ENCODE measurements at places on chromosomes 1 and 21. TPM values are rescaled to one million over a fixed set of nuclear protein-coding genes. Genes with fewer than 3 reads are reported as not detected.

The FCRL4 gene
- not detected for polyA plus RNA-seq

The ADAMTS5 gene
- 5.4 TPM for polyA plus RNA-seq

The DLGAP3 gene
- polyA plus RNA-seq, result not detected

The AMPD1 gene
- polyA plus RNA-seq, result not detected

The SYT2 gene
- 0.01 TPM for polyA plus RNA-seq

The CYP4A22 gene
- polyA plus RNA-seq, result not detected

The LHX8 gene
- polyA plus RNA-seq, result 0.05 TPM

The C1orf167 gene
- polyA plus RNA-seq, result 0.54 TPM

The C8B gene
- polyA plus RNA-seq, result not detected

The OR2L2 gene
- not detected for polyA plus RNA-seq

The ATP6V1G3 gene
- polyA plus RNA-seq, result not detected

The RBM11 gene
- polyA plus RNA-seq, result 0.26 TPM

The BRDT gene
- not detected for polyA plus RNA-seq

The CDC73 gene
- polyA plus RNA-seq, result 39.6 TPM

The PRR9 gene
- not detected for polyA plus RNA-seq

DNA sequence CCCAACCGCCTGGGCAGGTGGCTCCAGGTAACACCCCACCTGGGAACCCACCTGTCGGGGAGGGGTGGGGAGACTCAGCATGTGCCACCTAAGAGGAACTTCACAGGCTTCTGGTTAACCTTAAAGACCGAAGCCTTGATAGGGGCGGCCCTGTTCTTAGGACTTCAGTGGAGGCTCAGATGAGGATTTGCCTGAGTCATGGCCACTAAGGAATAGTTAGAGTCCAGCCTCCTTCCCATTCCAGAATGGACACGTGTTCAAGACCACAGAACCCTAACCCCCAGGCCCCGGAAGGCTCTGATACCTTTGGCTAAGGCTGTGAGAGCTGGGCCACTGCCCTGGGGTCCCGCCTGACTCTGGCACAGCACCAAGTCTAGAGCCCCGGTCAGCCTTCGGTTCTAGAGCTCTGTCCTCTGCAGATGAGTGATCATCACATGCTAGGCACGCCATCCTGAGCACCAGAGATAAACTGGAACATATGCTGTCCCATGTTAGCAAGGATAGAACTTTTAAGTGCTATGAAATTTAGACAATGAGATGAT lies 20.3 kb downstream of the PADI6 start:
- DNase-seq, result no peak

- DNase-seq, result no peak
Observed at GRCh38 chr1:22317231-22317919, 134.3 kb upstream of the ZBTB40 start.

GRCh38 chr1:240201931-240202330 lies 110.2 kb downstream of the FMN2 start:
- DNase-seq, result no peak

DNA sequence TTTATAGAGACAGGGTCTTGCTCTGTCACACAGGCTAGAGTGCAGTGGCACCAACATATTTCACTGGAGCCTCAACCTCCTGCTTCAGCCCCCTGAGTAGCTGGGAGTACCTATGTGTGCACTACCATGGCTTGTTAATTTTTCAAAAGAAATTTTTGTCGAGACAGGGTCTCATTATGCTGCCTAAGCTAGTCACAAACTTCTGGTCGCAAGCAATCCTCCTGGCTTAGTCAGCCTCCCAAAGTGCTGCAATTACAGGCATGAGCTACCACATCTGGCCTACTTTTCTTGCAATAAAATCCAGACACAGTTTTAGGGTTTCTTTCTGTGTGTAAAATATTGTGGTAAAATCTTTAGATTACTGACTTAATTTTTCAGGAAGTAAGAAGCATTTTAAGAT lies 27.9 kb upstream of the NTPCR start:
- peak; percentile 49 for DNase-seq

GRCh38 chr1:242842094-242842493 lies 317.6 kb upstream of the PLD5 start:
- DNase-seq, result no peak

- no peak for DNase-seq
Observed at GRCh38 chr1:87937831-87938395, 609.2 kb downstream of the LMO4 start.

GRCh38 chr1:37605806-37606474 lies 10.2 kb upstream of the GNL2 start:
- no peak for DNase-seq

- no peak for DNase-seq
Observed at GRCh38 chr1:116291024-116291423, 82.0 kb upstream of the ATP1A1 start.

DNA sequence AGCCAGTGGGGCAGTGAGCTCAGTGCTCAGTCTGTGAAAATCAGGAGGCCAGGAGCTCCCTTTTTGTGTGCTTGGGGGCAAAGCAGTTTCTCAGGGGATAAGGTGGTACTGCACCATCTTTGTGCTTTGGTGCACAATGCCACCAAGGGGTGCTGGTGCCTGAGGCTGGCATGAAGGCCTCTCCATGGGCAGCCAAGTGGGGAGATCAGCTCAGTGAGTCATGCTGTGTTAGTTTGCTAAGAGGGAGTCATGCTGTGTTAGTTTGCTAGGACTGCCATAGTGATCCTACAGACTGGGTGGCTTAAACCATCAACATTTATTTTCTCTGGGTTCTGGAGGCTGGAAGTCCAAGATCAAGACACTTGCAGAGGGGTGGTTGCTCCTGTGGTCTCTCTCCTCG lies 428.1 kb downstream of the PRDM2 start:
- DNase-seq, result no peak

DNA sequence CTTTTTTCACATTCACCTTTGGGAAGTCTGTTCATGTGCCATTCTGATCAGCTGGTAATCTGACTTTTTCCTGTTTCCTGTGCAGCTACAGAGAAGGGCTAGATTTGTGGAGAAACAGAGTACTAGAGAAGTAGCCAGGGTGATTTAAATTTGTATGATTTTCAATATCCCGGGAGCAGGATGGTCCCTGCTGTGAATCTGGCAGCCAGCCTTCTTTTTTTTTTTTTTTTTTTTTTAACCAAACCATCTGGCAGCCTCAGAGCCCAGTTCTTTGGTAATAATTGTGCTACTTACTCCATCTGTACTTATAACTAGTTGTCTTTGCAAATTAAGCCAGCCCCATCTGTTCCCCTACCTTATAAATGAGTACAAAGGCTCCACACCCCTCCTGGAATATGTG lies 248.6 kb upstream of the DEPDC1 start:
- DNase-seq, result no peak

GRCh38 chr1:43622471-43622870 lies 27.5 kb upstream of the KDM4A start:
- DNase-seq, result no peak

- no peak for DNase-seq
Observed at GRCh38 chr1:243268751-243269460, 13.1 kb downstream of the SDCCAG8 start.

DNA sequence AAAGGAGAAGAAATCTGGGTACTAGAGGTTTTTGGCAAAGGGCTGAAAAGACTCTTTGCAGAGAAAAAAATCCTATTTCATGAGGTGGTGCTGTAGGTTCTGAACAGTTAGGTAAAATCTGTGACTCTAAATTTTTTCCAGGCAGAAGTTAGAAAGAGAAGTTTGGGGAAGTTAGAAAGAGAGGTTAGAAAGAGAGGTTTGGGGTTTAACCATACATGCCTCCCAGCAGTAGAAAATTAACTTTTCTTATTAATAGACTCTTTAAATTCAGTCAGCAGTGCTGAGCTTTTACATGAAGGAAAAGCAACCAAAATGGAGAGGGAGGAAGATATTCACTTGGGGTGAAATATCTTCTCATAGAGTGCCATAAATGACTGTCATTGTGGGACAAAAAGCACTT lies 12.2 kb downstream of the AMY1C start:
- no peak for DNase-seq

- DNase-seq, result no peak
Observed at GRCh38 chr1:232617237-232617636, 12.7 kb downstream of the SIPA1L2 start.

DNA sequence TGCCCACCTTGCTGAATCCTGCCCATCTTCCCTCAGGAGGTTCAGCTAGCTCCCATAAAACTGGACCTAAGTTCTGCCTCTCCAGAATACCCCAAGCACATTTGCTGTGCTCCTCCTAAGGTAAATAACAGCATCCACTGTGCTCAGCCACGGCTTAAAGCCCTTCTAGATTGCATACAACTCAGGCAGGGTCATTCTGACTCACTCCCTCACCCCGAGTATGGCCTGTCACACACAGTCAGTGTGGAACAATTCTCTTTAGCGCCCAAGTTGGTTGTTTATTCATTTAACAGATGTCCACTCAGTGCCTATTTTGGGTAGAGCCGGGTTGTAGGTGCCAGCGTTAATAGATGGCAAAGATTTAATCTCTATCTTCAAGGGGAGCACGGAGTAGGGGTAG lies 147.5 kb upstream of the EDN2 start:
- DNase-seq, result no peak

GRCh38 chr1:240582953-240583352 lies 29.0 kb downstream of the GREM2 start:
- DNase-seq, result no peak

DNA sequence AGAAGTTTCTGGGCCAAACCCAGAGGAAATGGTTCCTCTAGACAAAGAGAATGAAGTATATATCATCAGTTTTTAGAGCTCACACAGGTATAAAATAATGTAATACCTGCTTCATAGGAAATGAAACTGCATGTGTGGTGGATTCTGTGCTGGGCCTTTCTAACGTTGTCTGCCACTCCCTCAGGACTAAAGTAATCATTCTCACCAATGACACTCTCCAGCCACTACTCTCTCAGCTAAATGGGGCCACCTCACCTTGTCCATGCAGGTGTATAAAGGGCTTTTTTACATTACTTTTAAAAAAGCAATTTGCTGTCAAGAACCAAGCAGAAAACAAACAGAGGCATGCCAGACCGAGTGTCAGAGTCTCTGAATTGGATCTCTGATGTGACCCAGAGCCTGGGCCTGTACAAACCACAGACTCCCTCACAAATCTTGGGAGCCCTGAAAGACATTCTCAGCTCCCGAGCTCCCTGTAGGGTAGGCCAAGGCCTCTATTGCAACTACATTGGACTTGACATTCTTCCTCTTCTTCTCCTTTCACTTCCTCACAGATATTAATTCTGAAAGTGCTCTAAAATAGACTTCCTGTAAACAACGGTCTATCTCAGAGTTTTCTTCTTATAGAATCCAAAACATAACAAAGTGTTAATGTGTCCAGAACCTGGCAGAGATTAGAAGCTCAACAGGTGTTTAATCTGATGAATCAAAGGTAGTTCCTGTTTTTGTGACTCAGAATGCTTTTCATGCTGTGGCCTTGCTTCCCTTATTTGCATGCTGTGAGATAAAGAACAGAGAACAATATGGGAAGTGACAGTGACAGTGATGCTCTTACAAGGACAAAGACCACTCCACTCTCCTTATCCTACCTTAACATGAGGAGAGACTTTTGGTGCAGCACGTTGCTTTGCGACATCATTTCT lies 8.6 kb downstream of the AIM2 start:
- DNase-seq, result no peak

GRCh38 chr21:32861866-32862265 lies 90.3 kb upstream of the PAXBP1 start:
- no peak for DNase-seq

GRCh38 chr1:110506541-110506940 lies 12.4 kb downstream of the KCNA10 start:
- DNase-seq, result no peak

- no peak for DNase-seq
Observed at GRCh38 chr1:1178794-1179331, 5.2 kb downstream of the TTLL10 start.

DNA sequence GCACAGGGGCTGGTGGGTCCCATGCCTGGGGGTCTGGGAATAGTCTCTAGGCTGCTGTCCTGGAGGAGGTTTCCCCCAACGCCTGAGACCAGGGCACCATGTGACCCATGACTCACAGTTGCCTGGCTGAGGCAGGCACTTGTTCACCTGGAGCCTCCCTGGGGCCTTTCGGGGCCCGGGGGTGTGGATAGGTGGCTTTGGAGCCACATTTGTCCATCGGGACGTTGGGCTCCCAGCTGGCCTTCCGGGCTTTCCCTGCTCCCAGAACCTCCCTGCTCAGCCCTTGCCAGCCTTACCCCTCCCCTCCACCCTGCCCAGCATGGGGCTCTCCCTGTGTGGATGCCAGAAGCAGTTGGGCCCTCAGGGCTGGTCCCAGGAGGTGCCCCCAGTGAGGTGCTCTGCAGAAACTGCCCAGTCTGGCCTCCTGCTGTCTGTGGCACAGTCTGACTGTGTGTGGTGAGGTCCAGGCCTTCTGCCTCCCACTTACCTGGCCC lies 14.2 kb downstream of the COL6A1 start:
- DNase-seq, result no peak

DNA sequence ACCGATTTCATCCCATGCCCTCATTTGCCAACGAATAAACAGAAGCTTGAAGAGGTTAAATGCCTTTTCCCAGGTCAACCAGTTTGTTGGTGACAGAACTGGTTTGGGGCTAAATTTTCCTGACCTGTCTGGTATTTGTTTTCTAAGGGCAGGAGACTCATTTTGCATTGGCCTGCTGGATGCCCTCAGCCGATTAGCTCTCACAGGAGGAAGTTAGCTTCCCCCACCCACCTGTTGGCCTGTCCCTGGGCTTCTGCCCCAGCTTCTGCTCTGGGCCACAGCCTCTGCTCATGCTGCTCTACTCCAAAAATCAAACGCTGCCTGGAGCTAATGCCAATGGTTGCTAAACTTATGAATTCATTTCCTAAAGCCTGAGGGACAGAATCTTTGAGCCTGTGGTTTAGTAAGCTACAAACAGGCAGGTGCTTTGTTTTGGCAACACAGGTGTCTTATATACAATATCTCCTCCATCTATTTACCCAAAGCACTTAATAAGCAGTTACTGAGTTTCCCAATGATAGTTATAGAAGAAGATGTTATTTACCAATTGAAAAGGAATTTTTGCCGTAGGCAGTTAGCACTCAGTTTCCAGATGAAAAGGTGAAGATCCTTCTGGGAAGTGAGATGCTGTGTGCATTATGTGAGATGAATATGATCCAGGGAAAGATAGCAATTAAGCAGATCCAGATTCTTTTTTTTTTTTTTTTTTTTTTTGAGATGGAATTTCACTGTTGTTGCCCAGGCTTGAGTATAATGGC lies 82.3 kb downstream of the TM2D1 start:
- DNase-seq, result no peak

- DNase-seq, result no peak
Observed at GRCh38 chr1:22883406-22883805, 89.3 kb downstream of the LACTBL1 start.

GRCh38 chr1:98382986-98383740 lies 278.4 kb upstream of the SNX7 start:
- no peak for DNase-seq

DNA sequence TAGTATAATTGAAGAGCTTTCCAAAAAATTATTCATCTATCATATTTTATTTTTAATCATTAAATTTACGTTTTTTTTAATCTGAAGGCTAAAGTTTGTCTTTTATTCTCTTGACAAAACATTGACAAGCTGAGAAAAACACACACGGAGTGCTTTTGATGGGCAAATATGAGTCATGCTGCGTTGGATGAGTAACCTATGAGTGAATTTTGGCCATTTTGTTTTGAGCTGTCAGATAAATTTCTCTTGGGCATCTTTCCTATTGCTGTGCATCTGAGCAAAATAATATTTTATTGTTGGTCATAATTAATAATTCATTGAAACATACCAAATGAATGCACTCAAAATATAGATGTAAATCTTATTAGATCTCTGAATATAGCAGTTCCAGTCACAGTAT lies 1144.1 kb upstream of the ADGRL2 start:
- no peak for DNase-seq
